ENCODE measurements at places on chromosomes 6 and 20.

GRCh38 chr20:1625083-1625690 lies 5.4 kb upstream of the SIRPB1 start:
- DNase-seq: no peak

DNA sequence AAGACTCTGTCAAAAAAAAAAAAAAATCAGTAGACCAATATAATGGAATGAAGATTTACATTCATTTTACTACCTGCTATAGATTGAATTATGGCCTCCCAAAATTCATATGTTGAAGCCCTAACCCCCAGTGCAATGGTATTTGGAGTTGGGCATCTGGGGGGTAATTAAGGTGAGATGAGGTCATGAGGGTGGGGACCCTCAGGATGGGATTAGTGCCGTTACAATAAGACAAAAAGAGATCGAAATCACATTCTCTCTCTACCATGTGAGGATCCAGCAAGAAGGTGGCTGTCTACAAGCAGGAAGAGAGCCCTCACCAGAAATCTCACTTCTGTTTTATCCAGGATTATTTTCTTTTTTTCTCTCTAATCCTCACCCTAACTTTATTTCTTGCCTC lies 100.6 kb upstream of the LOC128125822 start:
- DNase-seq: no peak

- no peak for DNase-seq
Observed at GRCh38 chr6:32116674-32117073, 7.5 kb upstream of the TNXB start.

- no peak for DNase-seq
Observed at GRCh38 chr6:14109411-14109826, 8.2 kb upstream of the CD83 start.

- no peak for DNase-seq
Observed at GRCh38 chr20:62696434-62696957, 12.1 kb upstream of the NTSR1 start.

DNA sequence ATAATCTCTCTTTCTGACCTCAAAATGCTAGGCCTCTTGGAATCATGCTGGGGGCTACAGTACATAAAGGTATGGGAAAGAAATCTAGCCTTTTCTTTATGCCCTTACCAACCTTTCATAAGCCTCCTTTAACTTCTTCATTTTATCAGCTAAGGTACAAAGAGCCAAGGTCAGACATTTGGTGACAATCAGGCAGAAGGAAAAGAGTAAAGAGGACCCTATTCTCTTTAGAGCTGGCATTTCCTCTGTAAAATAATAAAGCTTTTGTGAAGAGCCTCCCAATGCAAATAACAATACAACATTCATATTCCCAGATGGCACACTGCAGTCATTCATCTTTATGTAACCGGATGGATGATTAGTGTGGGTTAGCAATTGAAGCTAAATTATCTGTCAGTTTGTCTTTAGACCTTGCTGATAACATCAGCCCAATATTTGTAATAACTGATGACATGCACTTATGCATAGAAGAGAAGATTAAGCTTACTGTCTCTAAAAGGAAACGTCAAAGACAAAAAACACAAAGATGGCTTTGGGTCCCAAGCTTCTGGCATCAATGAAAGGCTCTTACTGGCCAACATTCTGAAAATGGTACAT lies 163.1 kb downstream of the IBTK start:
- no peak for DNase-seq

DNA sequence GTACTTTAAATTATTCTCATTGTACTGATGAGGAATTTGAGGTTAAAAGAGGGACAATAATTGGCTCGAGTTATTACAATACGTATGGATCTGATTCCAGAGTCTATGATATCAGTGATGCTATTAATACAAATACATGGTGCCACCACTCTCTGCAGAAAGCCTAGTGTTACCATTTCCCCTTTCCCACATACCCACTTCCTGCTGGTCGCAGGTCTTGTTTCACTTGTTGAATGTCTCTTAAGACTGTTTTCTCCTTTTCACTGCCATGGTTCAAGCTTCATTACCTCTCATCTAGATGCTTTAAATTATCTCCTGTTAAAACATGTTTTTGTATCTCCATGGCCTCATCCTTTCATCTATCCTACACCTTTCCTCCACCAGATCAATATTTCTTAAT lies 62.0 kb downstream of the FHL5 start:
- no peak for DNase-seq

GRCh38 chr6:117676577-117677218 lies 1.4 kb downstream of the NUS1 start:
- DNase-seq: no peak

DNA sequence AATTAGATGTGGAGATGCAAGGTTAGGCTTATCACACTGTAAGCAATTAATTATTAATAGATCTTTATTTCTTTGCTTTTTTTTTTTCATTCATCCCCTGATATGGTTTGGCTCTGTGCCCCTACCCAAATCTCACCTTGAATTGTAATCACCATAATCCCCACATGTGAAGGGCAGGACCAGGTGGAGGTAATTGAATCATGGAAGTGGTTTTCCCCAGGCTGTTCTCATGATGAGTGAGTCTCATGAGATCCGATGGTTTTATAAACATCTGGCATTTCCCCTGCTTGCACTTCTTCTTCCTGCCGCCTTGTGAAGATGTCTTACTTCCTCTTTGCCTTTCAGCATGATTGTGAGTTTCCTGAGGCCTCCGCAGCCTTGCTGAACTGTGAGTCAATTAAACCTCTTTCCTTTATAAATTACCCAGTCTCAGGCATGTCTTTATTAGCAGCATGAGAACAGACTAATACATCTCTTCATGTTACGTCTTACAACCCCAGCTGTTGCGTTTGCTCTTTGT lies 333.8 kb downstream of the CDH26 start:
- no peak for DNase-seq

GRCh38 chr6:157579467-157580031 lies 198.6 kb downstream of the ZDHHC14 start:
- no peak for DNase-seq
